ENCODE measurements at places on chromosomes 4 and X. TPM values are rescaled to one million over a fixed set of nuclear protein-coding genes. Genes with fewer than 3 reads are reported as not detected.

DNA sequence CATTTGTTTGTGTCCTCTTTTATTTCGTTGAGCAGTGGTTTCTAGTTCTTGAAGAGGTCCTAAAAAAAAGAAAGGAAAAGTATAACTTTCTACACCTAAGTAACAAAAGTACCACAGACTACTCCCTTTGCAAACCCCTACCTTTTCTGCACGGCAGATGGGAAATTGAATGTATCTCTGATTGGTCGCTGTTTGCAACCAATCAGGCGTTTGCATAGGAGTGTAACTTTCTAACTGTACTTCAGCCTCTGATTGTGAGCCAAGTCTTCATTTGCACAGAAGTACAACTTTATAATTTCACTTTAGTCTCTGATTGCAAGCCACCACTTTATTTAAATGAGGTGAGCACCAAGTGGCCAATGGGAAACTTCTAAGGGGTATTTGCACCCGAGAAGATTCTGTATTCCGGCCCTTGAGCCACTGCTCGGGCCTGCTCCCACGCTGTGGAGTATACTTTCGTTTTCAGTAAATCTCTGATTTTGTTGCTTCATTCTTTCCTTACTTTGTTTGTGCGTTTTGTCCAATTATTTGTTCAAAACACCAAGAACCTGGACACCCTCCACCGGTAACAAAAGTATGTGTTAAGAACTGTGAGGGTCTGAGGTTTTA, 40.3 kb upstream of the FHL1 start:
- no peak for DNase-seq

The CLNK gene
- total RNA-seq = not detected

- DNase-seq = no peak
Measured at GRCh38 chr4:122673252-122673651, 52.4 kb upstream of the IL21 start.

DNA sequence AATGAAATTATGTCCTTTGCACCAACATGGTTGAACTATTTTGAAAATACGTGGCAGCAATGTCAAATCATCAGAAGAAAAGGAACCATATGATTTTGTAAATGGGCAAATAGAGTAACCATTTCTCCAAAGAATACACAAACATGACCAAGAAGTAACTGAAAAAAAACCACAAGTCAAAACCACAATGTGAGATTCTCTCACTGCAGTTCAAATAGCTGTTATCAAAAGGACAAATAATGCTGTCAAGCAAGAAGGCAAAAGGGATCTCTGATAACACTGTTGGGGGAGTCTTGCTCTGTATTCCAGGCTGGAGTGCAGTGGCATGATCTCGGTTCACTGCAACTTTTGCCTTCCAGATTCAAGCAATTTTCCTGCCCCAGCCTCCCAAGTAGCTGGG, 280.8 kb upstream of the ZCCHC13 start:
- no peak for DNase-seq

The RPL39 gene
- total RNA-seq = 7,901 TPM

The SLC38A5 gene
- 9.6 TPM for total RNA-seq

The EPGN gene
- total RNA-seq = 118 TPM

The SERPINA7 gene
- not detected for total RNA-seq

GRCh38 chr4:114311787-114312186, 286.8 kb upstream of the UGT8 start:
- DNase-seq = no peak

The PCDH10 gene
- not detected for total RNA-seq

DNA sequence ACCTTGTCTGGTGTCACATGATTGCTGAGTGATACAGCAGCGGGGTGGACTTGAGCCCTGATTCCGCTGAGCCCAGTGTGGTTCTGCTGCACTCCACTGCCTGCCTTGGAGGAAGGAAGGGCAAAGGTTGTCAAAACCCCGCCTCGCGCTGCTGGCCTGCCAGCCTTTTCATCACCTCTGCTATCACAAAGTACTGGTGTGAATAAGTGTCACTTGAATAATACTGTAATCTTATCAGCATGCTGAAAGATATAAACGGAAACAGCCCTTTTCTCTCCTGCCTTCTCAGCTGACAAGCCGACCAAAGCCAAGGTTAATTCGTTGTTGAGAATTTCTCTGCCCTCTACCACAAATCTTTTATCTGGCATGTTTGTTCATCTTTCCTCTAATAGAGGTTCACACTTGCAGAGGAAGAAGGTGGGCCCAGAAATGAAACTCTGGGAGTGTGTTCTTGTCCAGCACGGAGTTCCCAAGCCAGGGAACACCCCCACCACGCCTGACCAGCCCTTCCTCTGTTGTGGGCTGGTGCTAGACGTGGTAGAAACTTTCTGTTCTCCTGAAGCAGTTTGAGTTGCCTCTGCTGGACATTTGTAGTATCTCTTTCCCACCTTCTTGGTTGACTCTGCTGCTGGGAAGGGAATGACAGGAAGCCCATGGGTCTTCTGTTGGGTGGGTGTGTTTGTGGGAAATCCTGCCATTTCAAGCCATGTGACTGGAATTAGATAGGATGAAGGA, 21.5 kb downstream of the FHDC1 start:
- DNase-seq = no peak

- no peak for DNase-seq
Measured at GRCh38 chrX:7828594-7828993, 14.4 kb upstream of the VCX start.

DNA sequence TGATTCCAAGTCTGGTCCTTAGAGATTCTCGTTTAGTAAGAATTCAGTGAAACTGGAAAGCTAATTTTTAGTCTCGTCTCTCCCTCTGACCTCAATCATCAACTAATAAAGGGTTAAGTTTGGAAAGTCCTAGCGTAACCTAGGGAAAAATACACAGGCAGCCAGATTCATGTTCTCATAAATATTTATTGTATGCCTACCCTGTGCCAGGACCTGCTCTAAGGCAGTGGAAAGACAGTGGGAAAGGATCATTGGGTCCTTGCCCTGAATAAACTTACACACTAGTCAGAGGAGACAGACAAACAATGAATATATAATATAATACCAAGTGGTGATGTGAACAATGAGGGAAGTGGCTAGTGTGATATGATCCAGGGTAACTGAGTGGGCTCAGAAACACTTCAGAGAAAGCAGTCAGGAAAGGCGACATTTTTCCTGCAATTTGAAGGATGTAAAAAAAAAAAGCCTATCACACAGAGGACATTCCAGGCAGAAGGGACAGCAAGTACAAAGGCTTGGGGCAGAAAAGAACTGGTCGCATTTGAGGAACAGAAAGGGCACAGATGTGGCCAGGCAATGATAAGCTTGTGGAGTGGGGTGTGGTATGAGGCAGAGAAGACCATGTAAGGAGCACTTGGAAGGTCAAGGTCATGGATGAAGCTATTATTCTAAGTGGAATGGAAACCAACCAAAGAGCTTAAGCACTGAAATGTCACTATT, 128.8 kb downstream of the AMELX start:
- DNase-seq = no peak

DNA sequence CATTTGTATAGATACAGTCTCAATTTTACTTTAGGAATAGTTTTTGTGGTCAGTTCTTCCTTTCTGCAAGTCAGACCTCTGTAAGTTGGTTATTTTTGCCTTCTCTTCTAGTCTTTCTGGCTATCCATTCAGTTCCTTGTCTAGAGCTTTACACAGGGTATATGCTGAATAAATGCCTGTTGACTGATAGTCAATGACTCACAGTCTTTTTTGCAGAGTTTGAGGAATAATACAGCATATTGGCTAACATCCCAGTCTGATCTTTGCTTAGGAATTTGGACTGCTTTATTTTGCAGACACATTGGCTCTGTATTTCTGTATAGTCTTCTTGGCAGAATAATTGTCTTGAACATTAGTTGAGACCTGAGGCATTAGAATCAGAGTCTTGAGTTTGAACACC, 132.4 kb downstream of the MAGEC1 start:
- DNase-seq = no peak

The BEX2 gene
- total RNA-seq = 10.7 TPM

The ANK2 gene
- total RNA-seq = 20.8 TPM

- DNase-seq = no peak
Measured at GRCh38 chr4:121597346-121597934, 99.3 kb downstream of the ANXA5 start.

The PDGFRA gene
- 10.8 TPM for total RNA-seq

The WAS gene
- 1.2 TPM for total RNA-seq

The TCEAL6 gene
- total RNA-seq = not detected

GRCh38 chr4:26048378-26048882, 134.4 kb downstream of the SMIM20 start:
- DNase-seq = no peak

DNA sequence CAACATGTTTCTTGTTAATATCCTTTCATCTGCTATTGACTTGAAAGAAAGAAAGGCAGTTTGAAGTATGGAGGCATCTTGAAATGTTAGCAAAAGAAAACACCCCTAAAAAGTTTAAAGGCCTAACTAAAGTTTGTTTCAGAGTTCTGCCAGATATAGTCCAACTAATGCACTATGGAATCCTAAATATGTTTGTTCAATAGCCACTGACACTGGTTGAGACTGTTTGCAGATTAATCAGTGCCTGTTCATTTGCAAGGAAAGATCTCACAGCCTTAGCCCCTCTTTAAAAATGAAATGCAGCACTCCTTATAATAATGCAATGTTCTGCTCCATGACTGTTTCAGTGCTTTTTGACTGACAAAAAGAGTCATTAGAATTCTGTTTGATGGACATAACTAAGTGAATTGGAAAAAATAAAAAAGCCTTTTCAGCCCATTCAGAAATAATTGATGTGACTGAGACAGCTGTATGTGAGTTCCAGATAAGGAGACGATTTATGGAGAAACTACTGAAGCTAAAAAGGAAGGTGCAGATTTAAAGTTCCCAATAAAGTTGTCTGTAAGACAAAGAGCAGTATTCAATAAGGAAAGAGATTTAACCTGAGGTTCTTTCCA, 192.0 kb downstream of the PCDH7 start:
- no peak for DNase-seq

DNA sequence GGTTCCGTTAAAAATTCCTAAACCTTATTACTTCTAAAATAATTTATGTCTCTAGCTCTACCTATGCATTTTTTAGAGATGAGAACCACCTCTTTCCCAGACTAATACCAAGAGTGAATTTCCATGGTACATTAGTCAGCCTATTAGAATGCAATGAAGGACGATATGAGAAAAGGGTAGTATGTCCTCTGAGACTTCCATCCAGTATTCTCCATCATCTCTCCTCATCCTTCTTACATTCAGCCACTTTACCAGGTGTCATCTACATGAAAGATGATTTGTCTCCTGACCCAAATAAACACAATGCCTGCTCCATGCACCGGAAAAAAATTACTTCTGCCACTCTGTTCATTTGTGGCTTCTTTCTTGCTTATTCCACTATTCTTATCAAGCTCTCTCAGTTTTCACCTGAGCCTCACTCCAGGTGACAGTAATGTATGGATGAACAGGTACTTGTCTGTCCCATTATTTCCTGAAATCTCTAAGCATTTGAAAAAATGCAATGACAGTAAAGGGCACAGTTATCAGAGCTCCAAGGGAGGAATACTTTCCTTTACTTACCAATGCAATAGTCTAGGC, 97.9 kb downstream of the MAB21L2 start:
- no peak for DNase-seq

DNA sequence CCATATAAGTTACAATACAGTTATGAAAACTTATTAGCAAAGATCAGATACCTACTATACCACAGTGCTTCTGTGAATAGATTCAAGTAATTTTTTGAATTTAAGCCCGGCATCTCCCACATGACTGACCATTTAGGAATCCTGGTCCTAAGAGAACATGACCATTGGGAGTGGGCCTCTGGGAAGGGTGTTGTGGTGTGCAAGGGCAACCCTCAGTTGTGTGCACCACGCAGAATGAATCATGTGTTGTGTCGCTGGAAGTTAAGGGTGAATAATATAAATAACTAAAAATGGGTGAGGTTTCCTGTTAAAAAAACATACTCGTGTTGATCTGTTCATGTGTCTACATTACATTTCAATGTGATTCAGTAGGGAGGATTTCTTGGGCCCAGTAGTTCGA, 15.5 kb downstream of the CPE start:
- DNase-seq = no peak

DNA sequence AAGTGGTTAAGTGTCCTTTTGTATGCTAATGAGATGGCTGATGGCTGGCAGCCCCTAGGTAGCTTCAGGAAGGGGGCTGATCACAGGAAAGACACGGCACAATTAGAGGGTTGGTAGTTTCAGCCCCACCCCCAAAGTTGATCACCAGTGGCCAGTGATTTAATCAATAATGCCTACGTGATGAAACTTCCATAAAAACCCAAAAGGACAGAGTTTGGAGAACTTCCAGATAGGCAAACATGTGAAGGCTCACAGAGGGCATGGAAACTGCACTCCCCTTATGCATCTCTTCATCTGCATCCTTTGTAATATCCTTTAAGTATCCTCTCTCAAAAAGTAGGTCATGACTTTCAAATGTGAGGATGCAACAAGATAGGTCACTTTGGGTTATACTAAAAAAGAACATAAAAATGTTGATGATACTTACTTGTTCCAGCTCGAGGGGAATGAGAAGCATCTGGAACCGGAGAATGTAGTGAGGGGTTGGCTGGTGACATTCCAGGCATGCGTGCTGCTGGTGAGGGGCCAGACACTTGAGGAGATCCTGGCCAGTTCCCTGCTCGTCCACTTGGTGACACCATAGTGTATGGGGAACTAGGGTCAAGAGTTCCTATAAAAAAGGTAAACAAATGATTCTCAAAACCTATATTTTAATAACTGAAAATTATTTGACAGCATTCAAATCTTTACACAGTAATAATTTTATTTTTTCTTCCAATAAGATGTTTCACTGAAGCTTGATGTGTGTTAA, 16.7 kb upstream of the CXorf38 start:
- no peak for DNase-seq

The CT45A10 gene
- not detected for total RNA-seq

- no peak for DNase-seq
Measured at GRCh38 chrX:83008415-83008814, 499.7 kb upstream of the POU3F4 start.

The SPANXB1 gene
- total RNA-seq = not detected

All from esophagus squamous epithelium (tissue), 5 donors.